ENCODE measurements at places on chromosomes 6 and 20.

- H3K36me3 ChIP-seq: no peaks in the 10 kb centered on the region
- no peaks in the 10 kb centered on the region for H3K27me3 ChIP-seq
- H3K4me3 ChIP-seq: no peak overlapping the region
These were observed 52.9 kb upstream of the GPR31 start for GRCh38 chr6:167210375-167211294.

DNA sequence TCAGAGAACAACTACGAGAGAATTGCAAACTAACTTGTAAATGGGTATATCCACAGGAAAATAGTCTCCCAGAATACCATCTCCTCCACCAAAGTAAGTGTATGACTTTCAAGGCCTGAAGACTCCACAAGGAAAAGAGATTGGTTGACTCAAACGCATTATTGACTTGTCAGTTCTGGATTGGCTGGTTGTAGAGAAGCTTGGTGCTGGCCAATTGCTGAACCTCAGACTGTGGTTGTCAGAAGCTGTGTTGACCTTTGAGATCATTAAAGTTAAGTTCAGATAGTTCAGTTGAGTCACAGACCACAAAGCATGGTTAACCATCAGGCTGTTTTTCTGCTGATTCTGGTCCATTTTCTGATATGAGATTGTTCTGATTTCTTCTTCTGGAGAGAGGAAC, 388.3 kb downstream of the BMP2 start:
- no peaks in the 10 kb centered on the region for H3K27me3 ChIP-seq
- no peak for DNase-seq
- H3K36me3 ChIP-seq: no peaks in the 10 kb centered on the region
- no peak overlapping the region for H3K4me3 ChIP-seq
- H3K4me1 ChIP-seq: no peaks in the 10 kb centered on the region

DNA sequence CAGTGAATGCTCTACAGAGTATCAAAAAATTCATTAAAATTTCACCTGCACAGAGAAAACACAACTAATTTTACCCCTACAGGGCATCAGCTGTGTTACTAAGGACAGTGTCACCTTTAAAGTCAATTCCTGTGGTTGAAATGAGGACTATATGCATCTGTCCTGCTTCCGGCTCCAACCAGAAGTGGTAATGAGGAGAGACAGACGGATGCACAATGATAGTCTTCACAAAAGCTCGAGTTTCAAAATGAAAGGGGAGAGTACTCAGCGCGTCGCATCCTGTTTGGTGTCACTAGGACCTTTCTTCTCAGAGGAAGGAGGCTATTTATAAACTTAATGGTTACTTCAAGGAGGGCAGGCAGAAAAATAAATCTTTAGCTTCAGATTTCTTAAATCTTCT, 86.5 kb downstream of the LYRM4 start:
- no peak for DNase-seq
- H3K4me1 ChIP-seq: no peaks in the 10 kb centered on the region
- no peaks in the 10 kb centered on the region for H3K27me3 ChIP-seq
- no peaks in the 10 kb centered on the region for H3K36me3 ChIP-seq

- H3K36me3 ChIP-seq: no peaks in the 10 kb centered on the region
- no peaks in the 10 kb centered on the region for H3K27me3 ChIP-seq
- H3K4me3 ChIP-seq: no peak overlapping the region
- H3K27ac ChIP-seq: no peak overlapping the region
- DNase-seq: no peak
- no peaks in the 10 kb centered on the region for H3K4me1 ChIP-seq
These were observed 447.2 kb downstream of the FRK start for GRCh38 chr6:115613488-115613887.

GRCh38 chr6:121485359-121485811, 49.9 kb downstream of the GJA1 start:
- DNase-seq: no peak
- no peaks in the 10 kb centered on the region for H3K36me3 ChIP-seq
- H3K27me3 ChIP-seq: no peaks in the 10 kb centered on the region
- no peaks in the 10 kb centered on the region for H3K4me1 ChIP-seq

- H3K27me3 ChIP-seq: no peaks in the 10 kb centered on the region
- H3K27ac ChIP-seq: no peak overlapping the region
- H3K4me1 ChIP-seq: peaks cover 12% of the 10 kb centered on the region
- H3K36me3 ChIP-seq: no peaks in the 10 kb centered on the region
These were observed 183.3 kb downstream of the EDN1 start for GRCh38 chr6:12473494-12473893.

- H3K36me3 ChIP-seq: no peaks in the 10 kb centered on the region
- no peak for DNase-seq
- no peak overlapping the region for H3K27ac ChIP-seq
- no peak overlapping the region for H3K4me3 ChIP-seq
- H3K27me3 ChIP-seq: no peaks in the 10 kb centered on the region
- H3K4me1 ChIP-seq: peaks cover 33% of the 10 kb centered on the region
These were observed 40.8 kb downstream of the ZFAND3 start for GRCh38 chr6:37860226-37860839.
